ENCODE measurements at places on chromosomes 5 and 9. TPM values are rescaled to one million over a fixed set of nuclear protein-coding genes. Genes with fewer than 3 reads are reported as not detected.

Gene NR2F1
- total RNA-seq = 2.1 TPM

Gene RETREG1
- total RNA-seq = 39.3 TPM

Gene MARVELD2
- total RNA-seq = 24.4 TPM

Gene LCN1
- total RNA-seq = not detected

Gene SPATA31E1
- not detected for total RNA-seq

Gene ACSL6
- total RNA-seq = 0.59 TPM

Gene CDC20B
- total RNA-seq = not detected

Gene PCDHB8
- total RNA-seq = 0.10 TPM

Gene SLC6A3
- not detected for total RNA-seq

Gene SH3RF2
- total RNA-seq = 122 TPM

Gene LCP2
- total RNA-seq = 5.7 TPM

Gene ADRB2
- 31.4 TPM for total RNA-seq

Gene BTNL8
- not detected for total RNA-seq

Gene STKLD1
- not detected for total RNA-seq

Gene PTPDC1
- 9.1 TPM for total RNA-seq

Gene PCDHA4
- not detected for total RNA-seq

Gene SH3PXD2B
- total RNA-seq = 13.5 TPM

Gene BRD3OS
- 2.5 TPM for total RNA-seq

Gene CHSY3
- 4.3 TPM for total RNA-seq

Gene SPARC
- total RNA-seq = 494 TPM

Gene N4BP3
- 19.9 TPM for total RNA-seq

Gene TRPM6
- 0.44 TPM for total RNA-seq

Gene PITX1
- 3.9 TPM for total RNA-seq

Gene PCDHA11
- total RNA-seq = not detected

Gene SPIN1
- total RNA-seq = 44.3 TPM

Gene IL13
- not detected for total RNA-seq

Gene GRXCR2
- 0.65 TPM for total RNA-seq

Gene ABLIM3
- 4.2 TPM for total RNA-seq

Gene NSMF
- 21.3 TPM for total RNA-seq

Gene PCDHB12
- total RNA-seq = 0.49 TPM

Gene PAEP
- total RNA-seq = 2.7 TPM

Gene C9orf43
- 0.46 TPM for total RNA-seq

Gene FBP2
- total RNA-seq = not detected

Gene LMBRD2
- total RNA-seq = 22.4 TPM

Gene C9orf153
- total RNA-seq = not detected

Gene ARL14EPL
- not detected for total RNA-seq

Gene ARID3C
- total RNA-seq = 0.23 TPM

Gene POLR3G
- total RNA-seq = 0.96 TPM

Gene GPR151
- not detected for total RNA-seq

Gene NUP155
- 17.8 TPM for total RNA-seq

Gene PIK3R1
- 245 TPM for total RNA-seq

Gene FBXO4
- 8.0 TPM for total RNA-seq

Gene TMEM252
- total RNA-seq = not detected

Gene GGTA1
- total RNA-seq = 5.4 TPM

Gene REEP2
- 1.4 TPM for total RNA-seq

Gene RGS7BP
- total RNA-seq = 1.7 TPM

Gene ENHO
- 0.91 TPM for total RNA-seq

Gene LPAR1
- total RNA-seq = 22.5 TPM

Gene RNF183
- not detected for total RNA-seq

Gene CDH6
- 2.5 TPM for total RNA-seq

Gene ACOT12
- not detected for total RNA-seq

Gene CNTFR
- 2.5 TPM for total RNA-seq

Gene RMRP
- total RNA-seq = 1,358 TPM

Gene MEIKIN
- total RNA-seq = not detected

Gene EPB41L4B
- total RNA-seq = 16.5 TPM

Gene PTPRD
- total RNA-seq = 8.0 TPM

Gene PGM5
- 9.8 TPM for total RNA-seq

Gene ENTREP1
- total RNA-seq = 15.0 TPM
